ENCODE measurements at places on chromosomes 12 and 14.

- DNase-seq, result no peak
Measured at GRCh38 chr12:80770958-80771357, 54.2 kb downstream of the MYF5 start.

DNA sequence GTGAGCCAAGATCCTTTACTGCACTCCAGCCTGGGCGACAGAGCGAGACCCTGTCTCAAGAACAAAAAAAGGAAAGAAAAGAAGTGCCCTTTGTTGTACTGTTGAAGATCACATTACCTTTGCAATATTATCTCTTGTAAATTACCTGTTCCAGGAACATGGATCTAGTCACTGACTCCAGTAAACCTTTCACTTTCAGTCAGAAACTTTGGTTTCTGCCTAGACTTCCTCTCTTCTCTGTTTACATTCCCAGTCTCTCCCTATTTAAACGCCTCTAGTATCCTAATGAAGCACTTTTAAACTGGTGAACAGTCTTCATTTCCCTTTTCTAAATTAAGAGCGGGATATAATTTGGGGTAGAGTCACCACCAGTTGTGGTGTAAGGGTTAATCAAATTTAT lies 12.8 kb downstream of the CHPT1 start:
- no peak for DNase-seq

DNA sequence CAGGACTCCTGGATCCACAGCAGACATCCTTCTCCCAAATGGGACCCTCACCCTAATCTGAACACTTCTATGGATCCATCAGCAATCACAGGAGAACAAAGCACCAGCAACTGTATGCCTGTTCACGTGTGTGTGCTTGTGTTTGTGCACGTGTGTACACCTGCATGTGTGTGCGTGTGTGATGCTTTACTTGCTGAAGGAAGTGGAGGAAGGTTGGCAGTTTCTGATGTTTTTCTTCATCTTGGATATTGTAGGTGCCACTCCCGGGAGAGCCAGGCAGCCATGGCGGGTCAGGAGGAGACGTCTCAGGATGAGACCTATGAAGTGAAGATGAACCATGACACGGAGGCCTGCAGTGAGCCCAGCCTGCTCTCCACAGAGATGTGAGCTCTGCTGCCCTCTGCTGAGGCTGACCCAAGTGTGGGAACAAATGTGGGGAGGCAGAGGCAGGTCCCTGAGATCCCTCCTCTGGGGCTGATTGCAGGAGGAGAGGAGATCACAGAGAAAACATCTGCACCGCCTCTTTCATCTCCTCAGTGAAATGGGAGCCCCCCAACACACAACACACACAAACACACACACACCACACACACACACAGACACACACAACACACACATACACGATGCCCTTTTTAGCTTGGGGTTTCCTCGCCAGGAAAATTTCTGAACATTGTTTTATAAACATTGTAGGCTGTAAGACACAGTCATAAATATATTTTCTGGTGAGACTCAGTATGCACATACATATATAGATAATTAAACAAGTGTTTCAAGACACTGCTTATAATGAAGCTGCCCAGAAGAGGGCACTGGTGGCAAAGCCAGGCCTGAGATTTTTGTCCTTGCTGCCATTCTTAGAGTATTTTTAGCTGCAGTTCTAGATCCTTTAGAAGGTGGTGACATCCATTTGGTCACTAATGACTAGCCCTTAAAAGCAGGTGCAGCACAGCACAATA lies 112.2 kb upstream of the FKBP4 start:
- DNase-seq, result peak; percentile 45

- no peak for DNase-seq
Measured at GRCh38 chr12:29543036-29543435, 45.5 kb upstream of the OVCH1 start.

DNA sequence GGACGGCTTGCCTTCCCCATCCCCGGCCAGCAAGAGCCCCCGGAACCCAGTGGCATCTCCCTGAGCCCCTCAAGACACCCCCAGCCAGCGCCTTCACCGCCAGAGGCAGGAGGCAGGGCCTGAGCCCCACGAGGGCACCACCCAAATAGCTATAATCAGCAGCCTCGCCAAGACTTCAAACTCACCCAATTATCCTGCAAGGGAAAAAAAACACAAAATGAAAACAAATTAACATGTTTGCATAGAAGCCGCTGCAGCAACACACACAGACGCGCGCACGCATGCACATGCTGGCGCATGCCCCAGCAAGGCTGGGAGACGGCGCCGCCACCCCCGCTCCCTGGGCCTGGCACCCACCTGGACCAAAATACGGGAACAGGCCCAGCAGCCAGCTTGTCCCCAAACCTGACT lies 15.8 kb downstream of the FAM222A start:
- no peak for DNase-seq

- no peak for DNase-seq
Measured at GRCh38 chr12:118361092-118361404, 11.7 kb downstream of the TAOK3 start.

Measured in trophoblast cell (in vitro differentiated cells and primary cell).